Mucosa of gallbladder (tissue), 1 donor: ENCODE measurements at places on chromosomes 1 and 21. TPM values are rescaled to one million over a fixed set of nuclear protein-coding genes. Genes with fewer than 3 reads are reported as not detected.

PRR9 gene
- total RNA-seq, result not detected

- no peak for DNase-seq
Observed at GRCh38 chr1:231964241-231964640, 337.7 kb downstream of the DISC1 start.

- no peak for DNase-seq
Observed at GRCh38 chr1:15423355-15424077, 13.8 kb downstream of the EFHD2 start.

DNA sequence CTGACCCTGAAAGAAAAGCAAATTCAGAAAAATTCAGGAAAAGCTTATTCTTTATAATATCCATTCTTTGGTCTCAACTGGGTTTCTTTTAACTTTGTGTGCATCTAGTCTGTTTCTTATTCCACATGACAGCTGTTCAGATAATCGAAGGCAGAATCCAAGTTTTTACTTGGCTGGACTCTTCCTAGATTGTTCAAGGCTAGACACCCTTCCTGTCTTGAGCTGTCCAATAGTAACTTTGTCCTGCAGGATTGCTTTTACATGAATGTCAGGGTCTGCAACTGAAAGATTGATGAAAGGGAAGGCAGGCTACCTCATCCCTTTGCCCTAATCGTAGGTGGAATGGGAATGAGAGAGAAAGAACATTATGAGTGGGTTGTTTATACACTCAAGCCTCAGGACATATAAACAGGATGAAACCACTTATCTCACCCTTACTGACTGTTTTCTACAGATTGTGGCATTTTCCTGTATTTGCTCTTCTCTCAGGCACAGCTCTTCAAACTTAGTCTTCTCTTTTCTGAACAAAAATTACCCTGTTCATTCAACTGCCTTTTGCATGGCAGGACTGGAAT is 76.9 kb downstream of the LEPR start:
- no peak for DNase-seq

DNA sequence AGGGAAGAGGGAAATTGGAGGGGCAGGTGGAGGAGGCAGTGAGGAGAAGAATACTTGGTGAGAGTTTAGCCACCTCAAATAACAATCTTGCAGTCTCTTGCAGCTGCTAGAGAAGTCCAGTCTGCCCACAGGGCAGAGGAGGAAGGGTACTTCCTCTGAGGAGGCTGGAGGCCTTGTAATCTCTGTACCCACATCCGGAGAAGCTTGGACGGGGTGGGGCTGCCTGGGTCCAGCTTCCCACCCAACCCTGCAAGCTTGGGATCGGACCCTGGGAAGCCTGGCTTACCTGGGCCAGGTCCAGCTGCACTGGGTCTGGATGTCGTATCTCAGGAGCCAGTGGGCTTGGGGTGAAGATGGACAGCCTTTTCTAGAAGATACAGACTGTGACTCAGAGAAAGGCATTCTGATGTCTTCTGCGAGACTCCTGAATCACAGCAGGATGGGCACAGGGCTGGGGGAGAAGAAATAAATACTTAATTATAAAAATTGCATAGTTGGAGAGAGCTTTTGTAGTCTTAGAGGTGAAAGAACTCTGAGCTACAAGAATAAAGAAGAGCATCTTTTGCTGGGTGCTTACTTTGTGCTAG is 111.8 kb upstream of the JUN start:
- no peak for DNase-seq

ST6GALNAC5 gene
- 65.9 TPM for total RNA-seq

- no peak for DNase-seq
Observed at GRCh38 chr1:214022810-214023425, 35.1 kb downstream of the PROX1 start.

S100A8 gene
- 7.0 TPM for total RNA-seq

RASAL2 gene
- total RNA-seq, result 26.7 TPM

DNA sequence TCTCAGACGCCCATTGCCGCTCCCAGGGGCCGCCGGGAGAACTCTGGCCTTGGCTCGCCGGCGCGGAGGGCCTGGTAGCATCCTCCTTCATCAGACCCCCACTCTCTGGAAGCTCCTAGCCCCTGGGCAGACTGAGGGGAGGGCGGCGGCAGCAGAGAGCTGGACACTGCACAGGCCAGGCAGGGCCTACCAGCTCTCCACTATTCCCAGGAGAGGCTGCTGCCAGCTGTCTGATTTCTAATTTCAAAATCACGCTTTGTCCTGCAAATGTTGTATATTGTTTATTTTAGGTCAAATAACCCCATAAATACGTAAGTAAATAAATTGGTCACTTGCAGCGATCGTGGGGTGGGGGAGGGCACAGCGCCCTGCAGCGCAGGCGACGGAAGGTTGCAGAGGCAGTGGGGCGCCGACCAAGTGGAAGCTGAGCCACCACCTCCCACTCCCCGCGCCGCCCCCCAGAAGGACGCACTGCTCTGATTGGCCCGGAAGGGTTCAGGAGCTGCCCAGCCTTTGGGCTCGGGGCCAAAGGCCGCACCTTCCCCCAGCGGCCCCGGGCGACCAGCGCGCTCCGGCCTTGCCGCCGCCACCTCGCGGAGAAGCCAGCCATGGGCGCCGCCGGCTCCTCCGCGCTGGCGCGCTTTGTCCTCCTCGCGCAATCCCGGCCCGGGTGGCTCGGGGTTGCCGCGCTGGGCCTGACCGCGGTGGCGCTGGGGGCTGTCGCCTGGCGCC is at the start of gene MTARC1:
TSS of gene MTARC1 (plus strand) at position 577 of the 732 bp plus-strand sequence. CDS start at position 609, 32 bp downstream.
- DNase-seq, result peak; percentile 68

GRCh38 chr1:233543338-233544255 is 70.3 kb upstream of the KCNK1 start:
- peak; percentile 56 for DNase-seq

GRCh38 chr1:191551019-191551418 is 607.2 kb upstream of the RGS18 start:
- DNase-seq, result no peak

GRCh38 chr1:230898144-230898543 is 29.8 kb upstream of the C1orf198 start:
- DNase-seq, result no peak

DNA sequence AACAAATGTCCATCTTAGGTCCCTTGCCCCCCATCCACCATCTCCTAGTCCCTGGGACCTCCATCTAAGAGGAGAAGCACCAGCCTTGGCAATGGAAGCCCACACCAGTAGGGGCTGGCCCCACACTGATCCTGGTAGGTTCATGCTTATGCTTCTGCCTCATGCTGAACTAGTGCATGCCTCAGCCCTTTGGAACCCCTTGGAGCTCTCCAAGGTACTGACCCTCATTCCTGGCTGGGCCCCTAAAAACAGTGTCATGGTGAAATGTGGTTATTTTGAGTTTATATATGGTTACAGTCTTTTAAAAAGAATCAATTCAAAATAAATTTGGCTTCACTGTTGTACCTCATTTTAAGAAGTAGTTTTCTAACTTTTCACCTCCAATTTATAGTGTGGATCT is 108.3 kb downstream of the HIVEP3 start:
- no peak for DNase-seq

FAM131C gene
- 4.7 TPM for total RNA-seq

GRCh38 chr1:91784191-91784590 is 101.8 kb downstream of the TGFBR3 start:
- no peak for DNase-seq

DNA sequence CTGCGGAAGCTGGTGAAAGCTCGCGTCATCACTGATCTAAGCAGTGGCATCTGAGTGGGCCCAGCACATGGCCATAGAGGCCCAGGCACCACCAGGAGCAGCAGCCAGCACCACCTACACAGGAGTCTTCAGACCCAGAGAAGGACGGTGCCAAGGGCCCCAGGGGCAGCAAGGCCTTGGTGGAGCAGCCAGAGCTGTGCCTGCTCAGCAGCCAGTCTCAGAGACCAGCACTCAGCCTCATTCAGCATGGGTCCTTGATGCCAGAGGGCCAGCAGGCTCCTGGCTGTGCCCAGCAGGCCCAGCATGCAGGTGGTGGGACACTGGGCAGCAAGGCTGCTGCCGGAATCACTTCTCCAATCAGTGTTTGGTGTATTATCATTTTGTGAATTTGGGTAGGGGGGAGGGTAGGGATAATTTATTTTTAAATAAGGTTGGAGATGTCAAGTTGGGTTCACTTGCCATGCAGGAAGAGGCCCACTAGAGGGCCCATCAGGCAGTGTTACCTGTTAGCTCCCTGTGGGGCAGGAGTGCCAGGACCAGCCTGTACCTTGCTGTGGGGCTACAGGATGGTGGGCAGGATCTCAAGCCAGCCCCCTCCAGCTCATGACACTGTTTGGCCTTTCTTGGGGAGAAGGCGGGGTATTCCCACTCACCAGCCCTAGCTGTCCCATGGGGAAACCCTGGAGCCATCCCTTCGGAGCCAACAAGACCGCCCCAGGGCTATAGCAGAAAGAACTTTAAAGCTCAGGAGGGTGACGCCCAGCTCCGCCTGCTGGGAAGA is 3.2 kb upstream of the ARTN start:
- no peak for DNase-seq

- DNase-seq, result peak; percentile 8
Observed at GRCh38 chr1:53344921-53345838, 17.3 kb upstream of the LRP8 start.

DNA sequence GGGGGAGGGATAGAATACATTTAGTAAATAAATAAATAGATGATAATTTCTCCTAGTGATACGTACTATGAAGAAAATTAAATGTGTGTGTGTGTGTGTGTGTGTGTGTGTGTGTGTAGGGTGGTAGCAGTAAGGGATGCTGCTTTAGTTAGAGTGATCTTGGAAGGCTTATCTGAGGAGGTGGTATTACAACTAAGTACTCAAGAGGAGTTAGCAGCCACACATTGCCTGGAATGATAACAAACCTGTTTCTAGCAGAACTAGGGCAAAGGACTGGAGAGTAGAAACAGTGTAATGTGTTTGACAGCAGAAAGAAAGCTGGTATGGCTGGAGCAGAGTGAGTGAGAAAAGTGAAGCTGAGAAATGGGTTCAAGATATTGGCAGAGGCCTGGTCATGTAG is 58.3 kb upstream of the FASLG start:
- DNase-seq, result no peak

BRINP3 gene
- total RNA-seq, result 0.35 TPM

- no peak for DNase-seq
Observed at GRCh38 chr1:156641761-156642264, at the start of gene BCAN. Gene BCAN, plus strand, starts transcription at chr1:156642117. Its CDS starts 3,938 bp downstream, at chr1:156646055.

GRCh38 chr1:62800281-62800680 is 16.3 kb downstream of the ATG4C start:
- DNase-seq, result no peak

KRTAP19-1 gene
- not detected for total RNA-seq

AMY1A gene
- not detected for total RNA-seq

OR10Z1 gene
- total RNA-seq, result not detected

DNA sequence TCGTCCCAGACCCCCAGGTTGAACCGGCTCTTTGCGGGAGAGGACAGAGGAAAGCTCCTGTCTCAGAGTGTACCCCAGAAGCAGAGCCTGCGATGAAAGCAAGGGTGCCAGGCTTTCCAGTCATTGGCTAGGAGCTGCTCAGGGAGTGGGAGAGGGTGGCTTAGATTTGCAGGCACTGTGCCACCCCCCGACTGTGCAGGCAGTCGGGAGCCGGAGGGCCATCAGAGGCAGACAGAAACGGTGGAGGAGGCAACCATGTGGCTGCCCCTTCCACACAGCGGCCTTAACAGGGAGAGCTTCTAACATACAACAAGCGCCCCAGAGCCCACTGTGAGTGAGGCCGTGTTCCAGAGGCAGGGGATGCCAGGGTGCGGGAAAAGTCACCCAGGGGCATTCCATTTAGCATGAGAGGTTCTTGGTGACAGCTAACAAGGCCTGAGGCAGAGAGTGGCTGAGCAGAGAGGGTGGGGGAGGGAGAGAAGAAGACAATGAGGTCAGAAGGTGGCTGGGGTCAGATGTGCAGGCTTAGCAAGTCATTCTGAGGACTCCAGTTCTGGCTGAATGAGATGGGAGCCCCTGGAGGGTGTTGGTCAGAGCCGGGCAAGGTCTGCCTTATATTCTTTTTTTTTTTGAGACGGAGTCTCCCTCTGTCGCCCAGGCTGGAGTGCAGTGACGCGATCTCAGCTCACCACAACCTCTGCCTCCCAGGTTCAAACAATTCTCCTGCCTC is 9.5 kb upstream of the C1orf167 start:
- DNase-seq, result no peak

TFF2 gene
- total RNA-seq, result 115 TPM

GRCh38 chr1:230243146-230243545 is 176.1 kb downstream of the GALNT2 start:
- DNase-seq, result no peak

- no peak for DNase-seq
Observed at GRCh38 chr21:36204980-36205379, 48.4 kb downstream of the DOP1B start.

SIK1 gene
- 33.5 TPM for total RNA-seq

- DNase-seq, result no peak
Observed at GRCh38 chr1:170407138-170407537, 124.8 kb upstream of the GORAB start.

GRCh38 chr21:37871121-37871862 is 45.0 kb downstream of the KCNJ6 start:
- no peak for DNase-seq

DNA sequence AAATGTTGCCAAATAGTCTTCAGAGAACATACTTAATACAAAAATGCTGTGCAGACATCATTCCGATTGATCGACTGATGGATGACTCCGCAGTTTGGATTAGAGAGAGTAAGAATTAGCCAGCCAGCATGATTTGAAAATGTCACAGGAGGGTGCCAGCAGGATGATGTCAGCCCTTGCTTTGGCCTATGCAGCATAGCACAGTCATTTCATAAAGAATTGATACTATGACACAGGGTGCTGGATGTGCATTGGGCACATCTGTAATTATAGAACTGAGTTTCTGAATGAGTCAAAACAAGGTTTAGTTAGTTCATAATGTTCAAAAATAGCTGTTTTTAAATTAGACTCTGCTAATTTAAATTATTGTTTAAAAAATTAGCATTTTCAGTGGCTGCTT is 21.6 kb upstream of the TRAF5 start:
- no peak for DNase-seq
